ENCODE measurements at places on chromosomes 12 and 14.
A peak's percentile ranks its signal among the peaks of the same experiment; 100 is the strongest.

DNA sequence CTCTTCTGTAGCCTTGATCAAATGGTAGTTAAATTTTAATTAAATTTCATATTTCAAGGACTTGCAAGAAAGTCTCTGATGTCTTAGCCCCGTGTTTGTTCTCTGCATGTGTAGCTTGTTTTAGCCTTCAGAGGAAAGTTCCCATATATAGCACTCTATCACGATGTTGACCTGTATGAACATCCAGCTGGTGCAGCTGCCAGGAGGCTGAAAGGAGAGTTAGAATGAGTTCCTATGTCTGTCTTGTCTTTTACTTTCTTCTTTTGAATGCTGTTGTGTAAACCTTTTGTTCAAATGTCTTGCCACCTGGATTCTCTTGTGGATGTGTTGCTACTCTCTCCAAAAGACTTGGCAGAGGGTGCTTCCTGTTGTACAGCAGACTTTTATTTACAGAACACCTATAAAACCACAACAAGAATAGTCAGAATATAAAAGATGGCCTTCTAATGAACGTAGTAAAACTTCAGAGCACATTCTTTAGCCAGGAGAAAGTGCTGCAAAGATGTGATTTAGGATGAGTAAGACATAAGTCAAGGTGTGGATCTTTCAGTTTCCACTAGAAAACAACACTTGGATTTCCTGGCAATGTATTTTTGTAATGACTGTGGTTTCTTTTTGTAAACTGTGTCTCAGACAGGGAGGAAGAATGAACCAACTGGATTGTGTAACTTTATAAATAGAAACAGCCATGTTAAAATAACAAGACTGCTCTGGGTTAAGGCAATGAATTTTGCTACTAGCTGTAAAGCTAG is 17.2 kb downstream of the NAV3 start:
- DNase-seq: no peak

DNA sequence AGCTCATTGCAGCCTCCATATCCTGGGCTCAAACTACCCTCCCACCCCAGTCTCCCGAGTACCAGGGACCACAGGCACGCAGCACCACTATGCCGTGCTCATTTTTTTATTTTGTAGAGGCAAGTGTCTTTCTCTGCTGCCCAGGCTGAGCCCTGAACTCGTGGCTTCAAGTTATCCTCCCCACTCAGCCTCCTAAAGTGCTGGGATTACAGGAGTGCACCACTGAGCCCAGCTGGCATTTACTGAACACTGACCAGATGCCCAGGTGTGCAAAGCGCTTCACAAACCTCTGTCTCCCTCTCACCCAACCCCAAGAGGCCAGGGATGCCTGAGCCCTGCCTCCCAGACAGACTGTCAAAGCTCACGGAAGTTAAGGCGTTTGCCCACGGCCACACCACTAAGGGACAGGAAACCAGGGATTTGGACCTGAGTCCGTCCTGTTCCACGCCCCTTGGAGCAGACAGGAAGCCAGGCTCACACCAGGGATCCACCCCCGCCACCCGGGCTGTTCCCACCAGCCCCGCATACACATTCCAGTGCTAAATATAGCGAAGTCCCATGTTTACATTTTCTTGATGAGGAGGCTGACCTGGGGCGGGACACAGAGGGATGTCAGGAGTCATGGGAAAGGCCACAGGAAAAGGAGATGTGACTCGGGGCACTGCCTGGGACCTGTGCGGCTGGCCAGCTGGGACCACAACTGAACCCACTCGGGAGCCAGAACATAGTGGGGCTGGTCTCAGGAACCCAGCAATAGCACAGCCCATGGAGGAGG is 51.2 kb downstream of the TESC start:
- DNase-seq: no peak

- peak; percentile 34 for DNase-seq
These were observed 85.8 kb downstream of the EXOC5 start for GRCh38 chr14:57182760-57183503.

- no peak for DNase-seq
These were observed 100.6 kb downstream of the NINJ2 start for GRCh38 chr12:562634-563033.
